H1 (cell line): ENCODE measurements at places on chromosomes 7 and 10. TPM values are rescaled to one million over a fixed set of nuclear protein-coding genes. Genes with fewer than 3 reads are reported as not detected.

HTRA1 gene
- total RNA-seq = 15.8 and 16.5 TPM in 2 replicates

TCAF2 gene
- total RNA-seq = 0.20 and 0.31 TPM in 2 replicates

GRCh38 chr10:78457804-78458482 is 424.3 kb downstream of the RPS24 start:
- no peak for DNase-seq

- DNase-seq = no peak
Observed at GRCh38 chr7:124713086-124713485, 52.5 kb downstream of the GPR37 start.

GRCh38 chr10:10294881-10295529 is 722.7 kb upstream of the CELF2 start:
- DNase-seq = no peak
